ENCODE measurements at places on chromosomes 11 and 22.

- peak; percentile 48 for DNase-seq
Measured at GRCh38 chr22:31248138-31248745, 36.1 kb downstream of the LIMK2 start.

DNA sequence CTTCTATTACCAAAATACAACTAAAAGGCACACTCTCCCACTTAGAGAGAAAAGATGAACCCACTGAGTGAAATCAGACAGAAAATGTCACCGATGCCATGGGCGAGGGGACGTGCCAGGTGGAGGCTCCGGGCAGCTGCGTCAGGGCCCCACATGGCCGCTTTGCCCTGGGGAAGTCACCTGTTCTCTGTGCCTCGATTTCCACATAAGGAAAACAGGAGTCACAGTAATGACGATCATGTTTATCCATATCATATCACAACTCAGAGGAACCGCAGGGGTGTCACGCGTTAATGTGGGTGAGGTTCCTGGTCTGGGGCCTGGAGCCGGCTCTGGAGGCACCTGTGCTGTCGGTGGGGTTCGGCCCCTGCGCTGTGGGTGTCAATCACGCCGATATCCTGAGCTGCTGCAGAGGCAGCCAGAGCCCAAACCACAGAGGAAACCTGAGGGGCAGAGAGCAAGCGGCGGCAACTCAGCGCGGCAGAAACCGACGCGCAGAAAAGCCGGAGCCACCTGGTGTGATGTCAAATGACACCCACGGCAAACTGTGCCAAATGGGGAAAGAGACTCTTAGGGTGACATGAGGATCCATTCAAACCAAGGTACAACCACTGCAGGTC lies 243.7 kb downstream of the BRD1 start:
- DNase-seq, result no peak

- no peak for DNase-seq
Measured at GRCh38 chr11:130211781-130212401, 52.3 kb downstream of the ST14 start.

DNA sequence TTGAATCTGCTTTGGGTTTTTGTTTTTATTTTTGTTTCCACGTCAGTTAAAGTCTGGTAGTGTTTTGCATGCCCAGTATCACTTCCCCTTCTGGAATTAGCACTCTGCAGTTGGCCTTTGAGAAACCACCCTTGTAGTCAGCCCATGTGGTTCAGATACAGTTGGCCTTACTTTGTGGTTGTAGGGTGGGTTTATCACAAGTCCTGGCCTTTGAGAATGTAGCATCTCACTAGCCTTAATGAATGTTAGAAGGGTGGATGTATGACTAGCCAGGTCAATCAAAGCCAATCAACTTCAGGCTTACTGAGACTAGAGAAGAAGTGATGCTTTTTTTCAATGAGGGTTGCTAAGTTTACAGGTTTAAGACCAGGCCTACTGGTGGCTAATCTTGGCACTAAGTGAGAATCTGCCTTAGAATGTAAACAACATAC lies 19.8 kb downstream of the ARL14EP start:
- DNase-seq, result no peak

- no peak for DNase-seq
Measured at GRCh38 chr22:43440104-43440387, 28.2 kb downstream of the MPPED1 start.

DNA sequence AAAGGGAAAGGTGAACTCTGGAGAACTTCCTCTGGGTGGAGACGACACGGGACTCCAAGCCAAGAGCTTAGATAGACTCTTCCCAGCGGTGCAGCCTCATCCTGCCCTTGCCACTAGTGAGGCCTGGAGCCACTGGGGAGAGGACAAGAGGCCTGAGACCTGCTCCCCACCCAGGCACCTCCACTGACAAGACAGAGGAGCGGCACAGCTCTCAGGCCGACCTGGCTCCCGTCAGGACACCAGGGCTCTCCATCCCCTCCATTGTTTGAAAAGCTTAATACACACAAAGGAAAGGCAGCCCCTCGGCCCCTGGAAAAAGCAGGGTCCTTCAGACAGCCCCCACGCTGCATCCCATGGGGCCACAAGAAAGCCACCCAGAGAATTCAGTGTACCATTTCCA lies 29.6 kb downstream of the POLDIP3 start:
- no peak for DNase-seq

GRCh38 chr22:29032584-29032983 lies 29.0 kb downstream of the C22orf31 start:
- no peak for DNase-seq

GRCh38 chr22:45376009-45376408 lies 37.4 kb downstream of the SMC1B start:
- DNase-seq, result no peak

- no peak for DNase-seq
Measured at GRCh38 chr22:23085785-23086184, 15.5 kb downstream of the GNAZ start.

DNA sequence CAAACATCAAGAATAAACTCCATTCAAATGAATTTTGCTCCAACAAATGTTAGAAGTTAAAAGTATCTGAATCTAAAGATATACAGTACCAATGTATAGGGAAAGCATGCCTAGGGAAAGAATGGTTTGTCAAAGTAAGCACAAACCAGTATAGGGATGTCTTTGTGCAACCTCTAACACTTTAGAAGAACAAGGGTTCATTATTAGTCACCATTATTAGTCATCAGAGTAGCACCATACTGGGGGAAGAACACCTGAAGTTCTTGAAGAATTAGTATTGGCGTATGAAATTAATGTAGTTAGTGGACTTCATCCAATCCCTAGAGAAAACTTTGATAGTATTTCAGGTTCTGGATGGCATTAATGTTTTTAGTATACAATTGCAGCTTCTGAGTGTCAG lies 943.7 kb downstream of the METTL15 start:
- DNase-seq, result no peak

DNA sequence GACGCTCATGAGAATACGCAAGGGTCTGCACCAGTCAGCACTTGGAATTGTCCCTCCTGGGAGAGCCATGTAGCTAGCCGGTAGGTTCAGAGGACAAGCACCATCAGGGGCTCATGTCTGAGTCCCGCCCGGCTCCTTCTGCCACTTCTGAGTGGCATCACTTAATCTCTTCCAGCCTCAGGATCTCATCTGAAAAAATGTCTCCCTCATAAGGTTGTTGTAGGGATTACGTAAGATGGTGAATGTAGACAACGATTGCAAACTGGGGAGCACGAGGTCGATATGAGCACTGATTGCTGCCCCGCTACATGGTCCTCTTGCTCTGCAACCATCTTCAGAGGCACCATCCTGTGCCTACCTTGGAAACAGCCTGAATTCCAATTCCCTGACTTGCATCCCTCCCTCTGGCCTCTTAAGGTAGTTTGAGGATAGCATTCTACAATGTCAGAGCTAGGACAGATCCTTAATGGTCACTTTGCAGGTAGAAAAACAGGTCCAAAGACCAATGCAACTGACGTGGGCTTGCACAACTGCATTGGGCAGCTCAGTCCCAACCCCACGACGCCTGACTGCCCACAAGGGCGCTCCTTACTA lies 115.8 kb upstream of the TMEM45B start:
- DNase-seq, result no peak

- DNase-seq, result no peak
Measured at GRCh38 chr11:86161837-86162236, 82.7 kb upstream of the EED start.

DNA sequence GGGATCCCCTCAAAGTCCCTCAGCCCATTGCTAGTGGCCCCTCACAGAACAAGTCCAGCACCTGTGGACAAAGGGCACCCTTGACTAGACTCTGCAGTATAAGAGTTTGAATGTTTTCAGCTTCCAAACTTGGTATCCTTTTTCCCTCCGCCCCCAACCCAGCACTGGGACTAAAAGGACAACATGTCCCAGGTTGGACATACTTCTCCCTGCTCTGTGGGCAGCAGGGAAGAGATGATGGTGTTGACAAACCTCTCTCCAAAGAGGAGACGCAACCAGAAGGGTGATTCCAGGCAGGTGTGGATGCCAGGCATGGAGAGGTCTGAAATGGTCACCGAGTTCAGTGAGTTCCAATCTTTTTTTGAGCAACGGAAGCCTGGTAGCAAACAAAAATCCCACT lies 4.5 kb upstream of the MYOD1 start:
- no peak for DNase-seq

GRCh38 chr22:48710410-48710809 lies 1117.3 kb downstream of the BRD1 start:
- no peak for DNase-seq

- no peak for DNase-seq
Measured at GRCh38 chr22:37416389-37416788, 10.9 kb downstream of the ELFN2 start.

- DNase-seq, result no peak
Measured at GRCh38 chr11:64181506-64182411, 4.2 kb upstream of the STIP1 start.

- DNase-seq, result peak; percentile 76
Measured at GRCh38 chr22:19891317-19892256, 36.9 kb upstream of the GNB1L start.

- no peak for DNase-seq
Measured at GRCh38 chr11:21933095-21933494, 259.8 kb upstream of the ANO5 start.

DNA sequence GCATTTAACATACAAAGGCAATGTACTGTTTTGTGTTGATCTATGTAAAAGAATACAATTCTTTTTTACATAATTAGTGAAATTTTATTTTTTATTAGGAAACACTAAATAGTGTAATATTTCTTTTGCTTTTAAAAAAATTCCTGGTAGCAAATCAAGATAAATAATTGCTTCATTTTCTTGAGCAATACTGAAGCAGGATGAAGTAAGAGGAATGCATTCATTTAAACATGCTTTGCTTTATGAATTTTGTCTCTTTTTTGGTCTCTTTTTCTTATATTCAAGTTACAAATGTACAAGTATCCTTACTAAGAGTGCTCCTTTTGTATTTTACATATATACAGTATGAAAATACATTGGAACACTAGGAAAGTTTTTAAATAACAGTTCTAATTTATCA lies 144.4 kb upstream of the TEAD1 start:
- DNase-seq, result no peak

DNA sequence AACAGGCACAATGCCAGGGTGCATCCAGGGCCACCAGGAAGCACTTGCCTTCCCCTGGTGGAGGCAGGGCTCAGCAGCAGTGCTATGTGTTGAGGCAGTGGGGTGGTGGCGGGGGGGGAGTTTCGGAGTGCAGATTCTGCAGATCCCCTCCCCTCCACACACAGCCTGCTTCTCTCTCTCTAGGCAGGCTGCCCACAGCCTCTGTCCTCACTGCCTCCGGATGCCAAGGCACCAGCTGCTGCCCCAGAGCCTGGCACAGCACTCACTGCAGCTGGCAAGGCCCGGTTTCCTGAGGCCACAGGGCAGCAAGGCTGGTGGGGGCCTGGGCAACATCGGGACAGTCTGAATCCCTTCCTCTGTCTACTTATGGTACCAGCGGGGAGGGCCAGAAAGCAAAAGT lies 35.8 kb downstream of the NRXN2 start:
- DNase-seq, result no peak

GRCh38 chr11:64383580-64383979 lies 24.6 kb downstream of the RPS6KA4 start:
- DNase-seq, result no peak

- no peak for DNase-seq
Measured at GRCh38 chr11:132422722-132423121, 1052.3 kb downstream of the NTM start.

DNA sequence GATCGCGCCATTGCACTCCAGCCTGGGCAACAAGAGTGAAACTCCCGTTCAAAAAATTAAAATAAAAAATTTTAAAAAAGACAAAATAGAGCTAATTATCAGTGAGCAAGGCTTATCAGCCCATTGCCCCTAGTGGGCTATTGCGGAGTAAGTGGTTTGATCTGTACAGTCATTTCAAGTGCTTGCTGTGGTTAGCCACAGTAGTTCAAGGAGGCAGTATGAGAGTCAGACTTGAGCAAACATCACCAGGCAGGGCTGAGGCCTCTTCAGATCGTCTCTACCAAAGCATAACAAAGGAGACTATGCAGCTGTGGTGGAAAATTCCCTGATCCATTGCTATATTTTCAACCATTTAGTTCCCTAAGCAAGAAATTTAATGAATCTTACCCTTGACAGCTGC lies 4.3 kb upstream of the SBF2 start:
- no peak for DNase-seq

DNA sequence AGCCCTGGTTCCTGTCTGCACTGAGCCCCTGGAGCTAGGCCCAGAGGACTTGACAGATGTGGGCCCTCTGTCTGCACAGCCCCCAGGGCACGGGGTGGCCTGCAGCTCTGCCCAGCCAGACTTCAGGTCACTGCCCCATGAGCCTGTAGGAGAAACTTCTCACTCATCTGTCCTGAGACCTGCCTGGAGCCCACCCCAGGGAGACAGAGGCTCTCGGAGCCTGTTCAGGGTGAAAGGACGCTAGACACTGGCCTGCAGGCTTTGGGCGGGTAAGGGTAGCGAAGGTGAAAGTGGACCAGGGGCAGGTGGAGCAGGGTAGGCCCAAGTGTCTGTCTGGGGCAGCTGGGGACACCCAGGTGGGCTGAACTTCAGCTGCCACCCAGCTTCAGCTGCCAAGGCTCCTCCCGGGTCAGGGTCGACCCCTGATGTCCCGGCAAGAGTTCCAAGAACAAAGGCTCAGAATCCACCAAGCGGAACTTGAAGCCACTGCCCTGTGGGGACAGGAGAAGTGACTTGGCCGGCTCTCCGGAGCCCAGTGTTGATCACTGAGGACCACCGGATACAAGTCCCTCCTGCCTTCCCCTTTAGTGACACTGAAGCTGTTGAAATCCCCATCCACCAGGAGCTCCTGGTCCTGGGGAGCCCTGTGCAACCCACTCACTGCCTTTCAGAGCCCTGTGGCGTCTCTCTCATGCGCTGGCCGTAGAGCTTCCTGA lies 90.3 kb downstream of the KCNQ1 start:
- DNase-seq, result no peak

GRCh38 chr11:44950031-44950624 lies 555 bp downstream of the TP53I11 start:
- no peak for DNase-seq

GRCh38 chr11:128262463-128263345 lies 324.7 kb downstream of the ETS1 start:
- no peak for DNase-seq

DNA sequence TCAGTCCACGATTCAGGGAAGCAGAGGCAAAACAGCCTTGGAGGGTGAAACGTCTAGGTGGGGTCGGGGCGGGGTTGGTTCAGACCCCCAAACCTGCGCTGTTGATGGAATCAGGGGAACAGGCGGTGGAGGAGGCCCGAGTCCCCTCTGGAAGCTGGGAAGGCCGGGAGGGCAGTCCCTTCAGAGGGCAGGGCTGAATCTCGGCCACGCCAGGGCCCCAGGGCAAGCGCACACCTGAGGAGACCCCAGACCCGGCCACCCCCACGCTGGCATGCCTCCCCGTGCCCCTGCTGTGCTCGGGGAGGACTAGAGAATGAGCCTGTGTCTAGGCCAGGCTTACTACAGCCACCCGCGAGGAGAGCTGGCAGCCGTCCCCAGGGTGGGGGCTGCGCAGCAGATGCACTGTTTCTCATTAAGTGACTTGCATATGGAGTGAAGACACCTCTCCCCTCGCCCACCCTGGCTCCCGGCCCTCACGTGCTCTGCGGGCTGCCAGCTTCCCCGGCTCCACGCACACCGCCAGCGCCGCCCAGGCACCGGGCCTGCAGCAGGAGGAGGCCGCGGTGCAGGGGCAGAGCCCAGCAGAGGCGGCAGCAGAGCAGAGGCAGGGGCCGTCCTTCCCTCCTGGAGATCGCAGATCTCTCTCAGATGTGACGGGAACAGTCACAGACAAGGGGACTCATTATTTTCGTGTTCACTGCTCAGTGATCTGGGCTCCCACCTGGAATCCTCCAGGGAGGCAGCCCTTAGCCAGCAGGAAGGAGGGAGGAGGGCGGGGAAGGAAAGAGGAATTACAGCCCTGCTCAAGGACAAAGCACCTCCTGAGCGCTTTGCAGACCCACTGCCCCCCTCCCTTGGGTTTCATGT lies 47.1 kb upstream of the OPCML start:
- DNase-seq, result no peak

- no peak for DNase-seq
Measured at GRCh38 chr11:35785287-35786167, 123.0 kb downstream of the TRIM44 start.
